ENCODE measurements at places on chromosomes 4 and X. TPM values are rescaled to one million over a fixed set of nuclear protein-coding genes. Genes with fewer than 3 reads are reported as not detected.
A peak's percentile ranks its signal among the peaks of the same experiment; 100 is the strongest.

DNA sequence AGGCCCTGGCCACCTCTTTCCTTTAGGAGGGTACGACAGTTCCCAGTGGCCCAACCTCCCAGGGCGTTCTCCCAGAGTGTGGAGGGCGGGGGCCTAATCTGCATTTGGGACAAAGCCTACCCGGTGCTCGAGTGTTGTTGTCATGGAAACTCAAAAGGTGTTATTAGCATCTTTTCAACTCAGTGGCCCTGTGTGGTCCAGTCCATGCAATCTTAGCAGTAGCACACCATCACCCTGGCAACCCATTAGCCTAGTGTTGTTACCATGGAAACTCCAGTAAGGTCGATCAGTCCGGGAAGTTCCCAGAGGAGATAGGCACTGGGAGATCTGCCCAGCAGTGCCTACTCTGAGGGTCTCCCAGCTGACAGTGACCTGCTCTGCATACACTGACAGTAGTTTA lies 20.2 kb downstream of the APLN start:
- DNase-seq, result no peak

- DNase-seq, result no peak
Measured at GRCh38 chr4:41571422-41571821, 33.5 kb downstream of the LIMCH1 start.

Gene RBMXL3
- polyA plus RNA-seq, result not detected

Gene SATL1
- 1.1 TPM for polyA plus RNA-seq

GRCh38 chrX:39096599-39096998 lies 295.3 kb downstream of the MID1IP1 start:
- no peak for DNase-seq

DNA sequence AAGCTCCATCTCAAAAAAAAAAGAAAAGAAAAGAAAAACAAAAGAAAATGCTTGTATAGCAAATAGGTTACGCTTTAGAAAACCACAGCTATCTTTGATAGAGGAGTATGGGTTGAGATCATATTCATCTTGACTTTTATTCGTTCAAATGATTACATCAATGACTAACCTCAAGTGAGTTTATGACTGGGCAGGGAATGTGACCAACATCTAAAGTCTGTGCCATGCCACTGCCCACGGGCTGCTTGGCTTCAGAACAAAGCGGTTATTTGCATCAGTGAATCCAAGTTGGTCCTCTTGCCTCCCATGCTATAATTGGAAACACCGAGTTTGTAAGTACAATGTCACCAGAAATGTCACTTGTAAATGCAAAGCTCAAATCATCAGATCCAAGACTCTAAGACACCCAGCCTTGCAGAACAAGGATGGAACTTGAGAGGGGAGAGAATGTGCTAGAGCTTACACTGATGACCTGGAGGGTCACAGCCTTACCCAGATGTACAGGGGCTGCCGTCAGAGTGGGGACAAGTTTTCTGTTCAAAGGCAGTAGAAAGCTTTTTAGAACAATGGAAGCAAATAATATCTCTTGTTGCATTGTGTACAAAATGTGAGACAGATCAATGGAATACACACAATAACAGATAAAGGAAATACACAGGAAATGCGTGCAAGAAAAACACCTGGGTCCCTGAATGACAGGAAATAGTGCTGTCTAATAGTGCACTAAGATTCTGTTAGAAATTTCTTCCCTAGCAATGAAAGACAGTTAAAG lies 8.4 kb upstream of the OPN1LW start:
- no peak for DNase-seq

GRCh38 chrX:135707880-135708279 lies 5.6 kb upstream of the CT45A1 start:
- DNase-seq, result peak; percentile 0

DNA sequence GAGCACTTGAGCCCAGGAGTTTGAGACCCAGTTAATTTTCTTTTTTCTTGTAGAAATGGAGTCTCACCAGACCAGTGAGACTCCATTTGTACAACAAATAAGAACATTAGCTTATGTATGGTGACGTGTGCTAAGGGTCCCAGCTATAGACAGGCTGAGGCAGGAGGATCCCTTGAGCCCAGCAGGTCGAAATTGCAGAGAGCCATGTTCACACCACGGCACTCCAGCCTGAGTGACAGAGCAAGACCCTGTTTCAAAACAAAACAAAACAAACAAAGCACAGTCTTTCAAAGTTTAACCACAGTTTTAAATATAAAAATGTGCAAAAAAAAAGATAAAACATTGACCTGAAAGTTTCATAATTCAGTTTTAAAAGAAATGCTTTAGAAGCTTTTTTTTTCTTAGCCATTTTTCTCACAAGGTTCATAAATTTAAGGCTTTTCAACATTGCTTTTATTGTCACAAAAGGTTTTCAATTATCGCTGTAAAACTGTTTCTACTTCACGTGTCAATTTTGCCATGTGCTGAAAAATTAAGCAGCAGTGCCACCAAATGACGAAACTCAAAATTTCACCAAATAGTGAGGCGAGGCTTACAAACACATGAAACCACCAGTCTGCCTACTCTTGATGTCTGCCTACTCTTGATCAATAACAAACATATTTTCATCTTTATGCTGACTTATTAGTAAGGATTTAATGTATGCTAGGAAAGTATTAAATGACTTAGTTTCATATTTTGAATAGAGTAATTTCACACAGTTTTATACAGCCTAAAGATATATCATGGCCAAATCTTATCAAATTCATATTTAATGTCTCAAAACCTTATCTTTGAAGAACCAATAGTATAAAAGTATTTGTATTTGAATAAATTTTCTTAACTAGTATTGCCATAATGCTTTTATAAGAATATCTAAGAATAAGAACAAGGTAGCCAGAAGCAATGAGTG lies 126.3 kb downstream of the NEK1 start:
- peak; percentile 38 for DNase-seq

GRCh38 chr4:76690011-76690905 lies 207.7 kb downstream of the SOWAHB start:
- DNase-seq, result no peak

GRCh38 chr4:124133753-124134152 lies 578.8 kb downstream of the ANKRD50 start:
- DNase-seq, result no peak

Data from cardiac muscle cell (in vitro differentiated cells and primary cell).